ENCODE measurements at places on chromosomes 13 and 19. TPM values are rescaled to one million over a fixed set of nuclear protein-coding genes. Genes with fewer than 3 reads are reported as not detected.

DNA sequence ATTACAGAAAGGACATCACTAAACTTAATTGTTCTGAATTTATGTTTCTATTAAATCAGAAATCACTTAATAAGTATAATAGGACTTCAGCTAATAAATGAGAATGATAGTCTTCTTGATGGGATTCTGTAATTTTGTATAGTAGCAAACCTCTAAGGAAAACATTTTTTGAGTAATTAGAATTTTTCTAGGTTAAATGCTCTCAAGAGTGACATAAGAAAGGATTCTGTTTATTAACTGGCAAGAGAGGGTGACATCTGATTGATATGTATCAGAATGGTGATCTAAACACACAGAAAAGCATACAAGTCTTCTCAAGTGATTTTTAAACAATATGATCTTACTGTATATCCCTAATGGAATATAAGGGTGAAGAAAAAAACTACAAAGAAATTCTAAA, 1597.7 kb upstream of the PRR20A start:
- DNase-seq: no peak

DNA sequence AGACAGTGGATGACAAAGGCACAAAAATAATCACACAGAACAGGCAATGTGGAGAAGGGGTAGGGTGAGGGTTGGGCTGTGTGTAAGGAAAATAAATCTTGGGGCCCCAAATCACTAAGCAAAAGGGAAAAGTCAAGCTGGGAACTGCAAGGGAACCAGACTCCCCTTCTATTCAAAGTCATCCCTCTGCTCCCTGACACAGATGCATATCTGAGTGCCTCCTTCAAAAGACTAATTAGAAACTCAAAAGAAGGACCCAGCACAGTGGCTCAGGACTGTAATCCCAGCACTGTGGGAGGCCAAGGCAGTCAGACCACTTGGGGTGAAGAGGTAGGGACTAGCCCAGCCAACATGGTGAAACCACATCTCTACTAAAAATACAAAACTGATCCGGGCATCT, 18.3 kb downstream of the ZNF611 start:
- DNase-seq: no peak

GRCh38 chr13:79455331-79455730, 25.6 kb upstream of the NDFIP2 start:
- DNase-seq: no peak

DNA sequence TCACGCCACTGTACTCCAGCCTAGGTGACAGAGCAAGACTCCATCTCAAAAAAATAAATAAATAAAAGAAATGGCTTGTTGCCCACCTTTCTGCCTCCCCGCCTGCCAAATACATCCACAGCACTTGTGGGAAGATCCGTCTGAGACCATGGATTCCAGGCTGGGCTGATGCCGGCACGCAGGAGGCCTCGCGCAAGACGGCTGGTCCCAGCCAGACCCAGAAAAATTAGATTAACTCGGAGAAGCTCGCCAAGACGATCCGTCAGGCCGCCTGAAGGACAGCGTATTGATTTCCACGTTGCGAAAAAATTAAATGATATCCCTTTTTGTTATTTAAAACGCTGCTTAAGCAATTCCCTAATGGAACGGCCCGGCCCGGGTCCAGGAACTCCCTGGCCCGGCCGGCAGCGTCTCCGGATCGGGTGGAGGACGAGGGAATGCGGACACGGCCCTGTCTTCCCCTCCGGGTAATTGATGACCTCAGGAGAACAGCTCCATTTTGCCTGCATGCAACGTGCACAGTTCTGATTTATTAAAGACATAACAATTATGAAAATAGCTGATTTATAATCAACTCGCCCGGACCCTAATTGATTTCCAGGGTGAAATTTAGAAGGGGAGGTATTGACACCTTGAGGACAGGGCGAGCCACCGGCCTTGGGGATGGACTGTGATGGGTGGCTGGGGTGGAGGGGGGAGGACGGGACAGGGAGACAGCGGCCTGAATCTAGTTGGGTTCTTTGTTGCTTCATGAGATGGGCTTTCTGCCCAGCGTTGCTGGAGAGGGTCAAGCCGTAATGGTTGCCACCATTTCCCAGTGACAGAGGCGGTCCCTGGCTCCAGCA, 52.1 kb downstream of the ZNRF4 start:
- DNase-seq: no peak

Gene SPRY2
- 6.6 TPM for total RNA-seq

Gene FSD1
- 28.3 TPM for total RNA-seq

DNA sequence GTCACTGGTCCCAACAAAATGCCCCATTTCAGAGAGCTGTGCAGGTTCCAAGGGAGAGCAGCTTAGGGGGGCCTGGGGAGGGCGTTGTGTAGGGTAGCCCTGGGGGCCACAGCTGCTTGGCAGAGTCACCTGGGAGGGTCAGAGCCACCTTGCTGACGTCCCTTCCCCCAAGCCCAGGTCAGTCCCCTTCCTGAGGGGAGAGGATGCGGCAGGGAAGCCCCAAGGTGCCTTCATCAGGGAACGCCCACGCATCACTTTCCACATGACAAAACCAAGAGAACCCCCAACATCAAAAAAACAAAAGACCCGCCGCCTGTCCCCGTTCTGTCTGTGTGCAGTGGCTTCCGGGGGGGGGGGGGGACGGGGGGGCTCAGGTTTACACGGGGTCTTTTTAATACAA, 5.3 kb upstream of the UQCR11 start:
- DNase-seq: no peak

GRCh38 chr19:45153339-45154063, 7.3 kb downstream of the NKPD1 start:
- DNase-seq: peak; percentile 64

Measured in Daoy (cell line).